ENCODE measurements at places on chromosomes 5 and 9.

GRCh38 chr5:35776757-35777156 is 79.9 kb upstream of the IL7R start:
- no peak for DNase-seq

GRCh38 chr9:115650768-115651167 is 502.8 kb upstream of the PAPPA start:
- no peak for DNase-seq

GRCh38 chr9:108049026-108049607 is 559.5 kb upstream of the KLF4 start:
- no peak for DNase-seq

GRCh38 chr5:7087719-7088297 is 308.1 kb upstream of the ADCY2 start:
- no peak for DNase-seq

- DNase-seq = no peak
These were observed 2.8 kb downstream of the LCN15 start for GRCh38 chr9:136761545-136761981.

DNA sequence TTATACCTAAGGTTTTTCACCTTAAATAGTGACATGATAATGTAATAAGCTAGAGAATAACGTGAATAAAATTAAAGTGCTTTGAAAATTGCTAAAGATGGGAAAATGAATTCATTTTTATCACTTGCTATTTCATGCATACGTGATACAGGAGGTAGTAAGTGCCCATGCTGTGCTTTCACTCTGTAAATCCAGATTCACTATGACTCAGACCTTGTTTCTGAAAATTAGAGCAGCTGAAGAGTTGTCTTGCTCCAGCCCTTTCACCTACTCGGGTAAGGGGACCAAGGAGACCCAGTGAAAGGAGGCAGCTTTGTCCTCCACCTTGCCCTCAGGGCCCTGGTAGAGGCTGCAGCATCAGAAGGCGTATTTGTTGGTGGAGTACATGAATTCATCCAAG is 87.9 kb downstream of the ANKH start:
- DNase-seq = no peak

DNA sequence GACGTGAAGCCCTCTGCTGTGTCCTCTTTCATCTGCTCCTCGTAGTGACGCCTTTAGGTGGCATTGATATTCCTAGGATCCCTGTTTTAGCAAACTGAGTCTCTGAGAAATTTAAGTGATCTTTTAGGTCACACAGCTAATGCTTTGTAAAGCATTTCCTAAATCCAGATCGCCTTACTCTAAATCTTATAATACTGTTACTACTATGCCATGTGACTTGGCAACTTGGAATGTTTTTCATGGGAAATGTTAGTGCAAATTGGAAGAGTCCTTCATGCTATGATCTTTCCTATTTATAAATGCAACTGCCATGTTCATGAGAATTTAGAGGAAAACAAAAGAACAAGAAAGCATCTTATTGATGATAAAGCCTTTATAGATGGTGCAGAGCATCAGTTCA is 212.2 kb downstream of the TRIO start:
- DNase-seq = no peak

GRCh38 chr9:1098551-1098950 is 48.4 kb downstream of the DMRT2 start:
- no peak for DNase-seq

- no peak for DNase-seq
These were observed 81.6 kb downstream of the KCNIP1 start for GRCh38 chr5:170585273-170585948.

GRCh38 chr5:100472091-100472490 is 63.1 kb upstream of the FAM174A start:
- DNase-seq = no peak

DNA sequence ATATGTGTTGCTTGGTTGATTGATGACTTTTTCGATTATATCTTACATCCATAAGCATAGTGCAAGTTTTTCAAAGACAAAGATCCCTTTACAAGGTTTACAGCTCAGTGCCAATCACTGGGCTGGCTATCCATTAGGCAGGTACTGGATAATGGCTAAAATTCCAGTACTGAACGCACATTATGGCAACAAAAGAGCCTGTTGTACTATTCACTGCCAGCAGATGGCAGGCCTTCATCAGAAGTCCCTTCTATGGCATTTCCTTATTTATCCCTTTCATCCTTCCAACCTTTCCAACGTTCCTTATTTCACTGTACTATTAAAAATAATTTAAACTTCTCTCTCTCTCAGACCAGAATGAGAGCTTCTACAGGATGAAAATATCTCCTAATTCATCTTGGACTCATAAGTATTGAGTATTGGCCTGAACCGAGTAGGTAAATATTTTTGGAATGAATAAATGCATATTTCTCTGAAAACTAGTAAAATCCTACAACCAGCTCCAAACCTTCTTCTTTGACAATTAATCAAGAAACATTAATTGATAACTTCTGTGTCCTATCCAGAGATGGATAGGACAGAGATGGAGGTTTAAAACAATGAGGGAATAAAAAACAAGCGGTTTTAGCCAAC is 6.7 kb upstream of the WNT8A start:
- no peak for DNase-seq

- no peak for DNase-seq
These were observed 27.1 kb upstream of the TNIP1 start for GRCh38 chr5:151107738-151108520.

DNA sequence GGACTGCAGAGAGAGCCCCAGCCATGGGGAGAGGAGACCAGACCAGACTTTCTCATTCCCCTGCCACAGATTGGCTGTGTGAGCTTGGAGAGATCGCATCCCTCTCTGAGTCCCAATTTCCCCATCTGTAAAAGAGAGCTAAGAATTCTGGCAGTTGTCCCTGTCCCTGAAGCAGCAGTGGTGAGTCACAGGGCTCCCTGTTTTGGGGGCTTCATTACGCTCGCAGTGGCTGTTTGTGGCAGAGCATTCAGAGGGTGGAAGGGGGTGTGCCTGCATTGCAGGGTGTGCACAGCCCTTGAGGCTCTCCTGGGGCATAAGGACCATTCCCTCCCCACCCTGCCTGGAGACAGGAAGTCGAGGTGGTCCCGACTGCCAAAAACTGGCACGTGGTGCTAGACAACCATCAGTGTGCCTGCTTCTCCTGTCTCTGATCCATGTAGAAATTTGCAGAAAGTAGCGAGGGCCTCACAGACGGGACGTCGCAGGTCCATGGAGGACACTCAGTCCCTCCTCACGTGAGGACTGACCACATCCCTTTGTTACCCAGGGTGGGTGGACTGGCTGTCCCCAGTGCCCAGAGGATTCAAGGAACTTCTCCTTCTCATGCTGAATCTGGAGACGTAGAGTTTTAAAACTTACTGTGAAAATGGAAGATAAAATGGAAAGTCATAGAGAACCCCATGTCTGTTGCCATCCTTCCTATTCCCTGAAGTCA is 35.3 kb downstream of the HRH2 start:
- no peak for DNase-seq

DNA sequence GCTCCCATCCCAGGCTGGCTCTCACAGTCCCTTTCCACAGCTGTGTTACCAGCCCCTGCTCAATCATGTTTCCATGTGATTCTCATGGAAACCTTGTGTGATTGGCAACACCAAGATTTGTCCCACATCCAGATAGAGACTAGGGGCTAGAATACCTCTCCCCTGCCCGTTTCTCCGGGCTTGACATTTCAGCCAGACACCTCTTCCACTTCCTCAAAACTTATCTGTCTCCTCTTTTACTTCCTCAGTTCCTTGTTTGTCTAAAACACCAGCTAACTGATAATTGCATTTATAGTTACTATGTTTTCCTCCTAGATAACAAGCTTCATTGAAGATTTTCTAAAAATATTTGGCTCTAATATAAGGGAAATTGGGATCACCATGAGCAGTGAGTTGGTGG is 16.6 kb upstream of the KCNMB1 start:
- DNase-seq = no peak

- DNase-seq = no peak
These were observed 7.6 kb downstream of the GRIN1 start for GRCh38 chr9:137146527-137146918.

DNA sequence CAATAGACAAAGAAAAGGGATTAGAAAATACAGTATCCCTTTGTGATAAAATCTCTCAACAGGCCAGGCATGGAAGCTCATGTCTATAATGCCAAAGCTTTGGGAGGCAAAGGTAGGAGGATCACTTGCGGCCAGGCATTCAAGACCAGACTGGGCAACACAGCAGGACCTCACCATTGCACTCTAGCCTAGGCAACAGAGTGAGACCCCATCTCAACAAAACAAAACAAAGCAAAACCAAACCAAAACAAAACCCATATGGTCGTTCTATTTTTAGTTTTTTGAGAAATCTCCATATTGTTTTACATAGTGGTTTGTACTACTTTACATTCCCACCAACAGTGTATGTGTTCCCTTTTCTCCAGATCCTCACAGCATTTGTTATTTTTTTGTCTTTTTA is 193.0 kb downstream of the KIAA0825 start:
- DNase-seq = no peak

- no peak for DNase-seq
These were observed 814 bp downstream of the CCDC125 start for GRCh38 chr5:69331528-69332445.

- DNase-seq = no peak
These were observed 59.0 kb upstream of the BARX1 start for GRCh38 chr9:94014066-94014654.

DNA sequence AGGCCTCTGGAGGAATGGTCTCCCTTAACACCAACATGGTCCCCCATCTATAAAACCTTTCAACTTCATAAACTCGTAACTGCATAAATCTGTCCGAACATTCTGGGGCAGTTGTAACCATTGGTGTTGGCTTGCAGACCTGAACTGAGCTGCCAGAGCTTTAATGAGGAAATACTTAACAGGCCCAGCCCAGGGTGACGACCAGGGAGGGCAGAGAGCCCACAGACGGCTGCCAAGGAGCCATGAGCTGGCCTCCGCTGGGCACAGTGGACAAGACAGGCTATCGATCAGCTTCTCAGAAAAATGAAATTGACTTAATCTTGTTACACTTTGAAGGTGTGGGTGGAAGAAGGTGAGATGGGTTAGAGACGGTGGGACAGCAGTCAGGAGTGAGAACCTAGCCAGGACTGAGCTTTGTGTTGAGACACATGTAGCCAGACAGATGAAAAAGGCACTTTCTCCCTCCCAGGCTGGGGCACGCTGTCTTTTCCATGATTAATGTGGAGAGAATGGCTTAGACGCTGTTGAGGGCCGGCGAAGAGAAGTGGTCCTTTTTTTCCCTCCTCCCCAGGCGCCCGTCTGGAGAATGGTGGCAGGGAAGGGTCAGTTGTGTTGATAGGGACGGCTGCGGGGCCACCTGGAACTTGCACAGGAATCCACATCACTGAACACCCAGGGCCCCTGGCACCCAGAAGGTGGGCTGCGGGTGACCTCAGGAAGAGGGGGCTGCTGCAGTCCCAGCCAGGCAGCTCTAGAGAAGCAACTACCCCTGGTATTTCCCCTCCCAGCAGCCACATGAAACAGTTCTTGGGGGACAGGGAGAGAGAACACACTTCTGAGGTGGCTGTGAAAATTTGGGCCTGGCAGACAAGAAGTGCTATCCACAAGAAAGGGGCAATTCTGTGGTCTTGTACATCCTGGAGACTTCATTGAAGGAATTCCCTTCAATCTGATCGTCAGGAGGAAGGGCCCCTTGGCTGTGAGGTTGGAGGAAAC is 27.3 kb upstream of the TCOF1 start:
- no peak for DNase-seq

- no peak for DNase-seq
These were observed 223.6 kb upstream of the EFNA5 start for GRCh38 chr5:107894361-107894760.

DNA sequence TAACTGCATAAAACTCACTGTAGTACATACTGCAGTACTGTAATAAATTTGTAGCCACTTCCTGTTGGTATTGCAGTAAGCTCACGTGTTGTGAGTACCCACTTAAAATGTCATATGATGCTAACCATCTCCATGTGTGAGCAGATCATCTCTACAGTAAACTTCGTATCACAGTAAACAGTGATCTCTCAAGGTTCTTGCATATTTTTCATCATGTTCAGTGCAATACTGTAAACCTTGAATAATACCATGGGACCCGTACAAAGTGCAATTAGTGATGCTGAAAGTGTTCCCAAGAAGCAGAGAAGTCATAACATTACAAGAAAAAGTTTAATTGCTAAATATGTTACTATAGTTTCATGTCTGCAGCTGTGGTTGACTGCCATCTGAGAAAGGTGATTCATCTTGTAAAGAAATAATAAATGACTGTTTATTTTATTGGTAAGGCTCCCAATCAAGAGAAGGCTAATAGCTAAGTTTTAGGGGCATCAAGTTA is 253.8 kb upstream of the POU5F2 start:
- DNase-seq = no peak

GRCh38 chr5:76143884-76144283 is 60.7 kb downstream of the SV2C start:
- no peak for DNase-seq

DNA sequence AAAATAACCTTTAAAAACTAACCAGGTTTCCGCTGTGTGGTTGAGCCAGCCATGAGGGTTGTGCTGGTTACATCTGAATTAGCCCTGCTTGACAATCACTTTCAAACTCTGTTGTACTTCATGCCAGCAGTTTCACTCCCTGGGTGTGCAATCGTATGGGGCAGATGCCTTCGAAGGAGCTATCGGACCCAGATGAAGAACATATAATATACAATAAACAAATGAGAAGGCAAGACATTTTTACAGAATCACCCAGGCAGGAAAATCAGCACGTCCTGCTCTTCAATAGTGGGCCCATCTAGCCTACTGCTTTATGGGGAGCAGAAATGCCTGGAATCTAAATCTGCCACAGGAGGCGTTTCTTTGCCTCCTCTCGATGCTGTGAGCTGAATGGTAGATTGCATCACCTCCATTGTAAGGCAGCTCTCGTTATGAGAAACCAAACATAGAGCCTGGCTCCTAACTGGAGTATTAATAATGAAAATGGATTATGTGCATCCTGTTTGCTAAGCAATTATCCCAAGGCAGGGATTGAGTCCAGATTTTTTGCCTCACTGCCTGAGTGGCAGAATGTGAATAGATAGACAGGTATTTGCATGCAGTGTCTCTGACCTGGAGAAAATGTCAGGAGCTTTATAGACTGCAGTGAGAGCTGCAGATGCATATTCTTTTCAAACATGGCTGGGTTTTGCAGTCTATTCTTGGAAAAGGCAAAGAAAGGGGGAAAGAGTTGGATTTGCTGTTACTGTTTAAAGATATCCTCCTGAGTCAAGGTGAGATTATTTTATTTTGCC is 143.3 kb upstream of the SMARCA2 start:
- DNase-seq = no peak

- no peak for DNase-seq
These were observed 180.9 kb downstream of the TLE1 start for GRCh38 chr9:81508476-81508875.

GRCh38 chr5:150123542-150123941 is 32.1 kb downstream of the PDGFRB start:
- DNase-seq = no peak

- DNase-seq = no peak
These were observed 63.3 kb upstream of the SLC25A51 start for GRCh38 chr9:37967014-37967760.

GRCh38 chr5:137872466-137872865 is 4.8 kb downstream of the MYOT start:
- no peak for DNase-seq
